Lower lobe of right lung (tissue), 2 donors: ENCODE measurements at places on chromosomes 2 and 18. TPM values are rescaled to one million over a fixed set of nuclear protein-coding genes. Genes with fewer than 3 reads are reported as not detected.

The IGFBP2 gene
- total RNA-seq: 37.7 TPM

The GALR1 gene
- not detected for total RNA-seq

The RFX8 gene
- not detected for total RNA-seq

The NT5DC4 gene
- total RNA-seq: 0.53 TPM
